ENCODE measurements at places on chromosomes 13 and 19.

DNA sequence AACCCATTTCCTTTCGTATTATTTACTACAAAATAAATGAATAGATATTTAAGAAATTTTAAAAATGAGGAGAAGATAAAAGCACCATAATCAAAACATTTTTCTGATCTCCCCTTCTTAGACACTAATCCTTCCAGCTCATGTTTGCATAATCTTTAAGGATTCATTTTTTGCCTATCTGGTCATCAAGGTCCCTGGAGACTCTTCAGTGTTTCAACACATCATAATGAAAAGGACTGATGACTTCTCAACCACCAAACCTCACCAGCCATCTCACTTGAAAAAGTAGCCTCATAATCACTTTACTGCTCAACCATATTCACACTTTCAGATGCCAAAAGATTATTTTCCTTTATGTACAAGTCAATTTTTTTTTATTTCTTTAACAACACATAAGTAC, 80.1 kb downstream of the DCLK1 start:
- DNase-seq = no peak

- DNase-seq = peak; percentile 37
Observed at GRCh38 chr13:109785892-109786450, 412 bp downstream of the IRS2 start.

DNA sequence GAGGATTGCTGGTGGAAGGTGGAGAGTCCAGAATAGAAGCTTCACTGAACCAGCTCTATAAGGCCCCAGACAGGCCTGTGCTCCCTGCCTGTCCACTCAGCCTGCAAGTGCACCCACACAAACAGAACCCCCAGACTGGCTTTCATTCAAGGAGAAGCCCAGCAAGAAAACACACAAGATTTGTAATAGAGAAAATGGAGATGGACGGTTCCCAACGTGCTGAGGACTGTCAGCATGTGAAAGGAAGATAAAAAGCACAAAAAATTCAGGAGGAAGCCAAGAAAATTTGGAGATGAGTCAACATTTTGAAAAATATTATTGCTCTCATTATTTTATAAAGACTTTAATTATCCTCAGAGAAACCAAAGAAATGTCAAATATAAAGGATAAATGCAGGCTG, 218.2 kb upstream of the SLC10A2 start:
- DNase-seq = no peak

- no peak for DNase-seq
Observed at GRCh38 chr19:46306501-46306900, 9.7 kb downstream of the HIF3A start.
